ENCODE measurements at places on chromosomes 4 and X.

DNA sequence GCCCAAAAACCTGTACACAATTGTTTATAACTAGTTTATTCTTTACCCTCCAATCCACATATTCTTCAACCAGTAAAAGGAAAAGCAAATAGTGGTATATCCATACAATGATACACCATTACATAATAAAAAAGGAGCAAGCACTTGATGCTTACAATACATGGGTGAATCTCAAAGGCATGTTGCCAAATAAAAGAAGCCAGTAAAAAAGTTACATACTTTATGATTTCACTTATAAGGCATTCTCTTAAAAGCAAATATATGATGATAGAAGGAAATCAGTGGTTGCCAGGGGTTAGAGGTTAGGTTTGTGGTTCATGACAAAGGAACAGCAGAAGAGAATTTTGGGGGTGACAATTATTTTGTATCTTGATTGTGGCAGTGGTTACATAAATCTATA lies 896.1 kb upstream of the LCORL start:
- DNase-seq, result no peak

DNA sequence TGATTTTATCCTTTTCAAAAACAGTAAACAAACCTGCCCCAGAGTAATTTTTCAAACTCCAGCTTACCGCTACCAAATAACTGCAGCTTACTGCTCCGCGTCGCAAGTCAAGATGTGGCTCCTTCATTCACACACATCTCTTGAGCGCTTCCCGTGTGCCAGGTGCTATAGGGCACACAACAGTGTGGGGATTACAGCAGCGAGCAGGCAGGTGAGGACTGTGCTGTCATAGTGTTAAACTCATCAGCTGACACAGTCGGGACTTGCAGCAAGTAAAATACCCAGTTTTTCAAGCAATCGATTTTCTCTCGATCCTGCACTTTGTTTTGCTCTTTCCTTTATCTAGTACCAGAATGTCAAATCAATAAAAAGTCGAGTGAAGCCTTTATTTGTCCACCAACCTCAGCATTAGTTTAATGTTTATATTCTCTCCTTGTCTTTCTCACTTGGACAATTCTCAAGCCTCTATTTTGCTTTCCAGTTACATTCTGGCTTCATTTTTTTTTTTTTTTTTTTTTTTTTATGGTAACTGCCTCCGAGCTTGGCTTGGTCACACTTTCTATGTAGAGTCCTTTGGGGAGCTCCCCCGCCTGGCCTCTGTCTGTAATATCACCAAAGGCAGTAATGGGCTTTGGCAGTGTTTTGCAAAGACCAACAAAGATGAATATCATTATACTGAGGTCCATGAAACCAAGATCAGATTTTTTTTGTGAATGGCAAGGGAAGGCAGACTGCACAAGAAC lies 8.3 kb upstream of the ASB5 start:
- DNase-seq, result no peak

- no peak for DNase-seq
These were observed 6.7 kb upstream of the EIF4E start for GRCh38 chr4:98935633-98936032.

DNA sequence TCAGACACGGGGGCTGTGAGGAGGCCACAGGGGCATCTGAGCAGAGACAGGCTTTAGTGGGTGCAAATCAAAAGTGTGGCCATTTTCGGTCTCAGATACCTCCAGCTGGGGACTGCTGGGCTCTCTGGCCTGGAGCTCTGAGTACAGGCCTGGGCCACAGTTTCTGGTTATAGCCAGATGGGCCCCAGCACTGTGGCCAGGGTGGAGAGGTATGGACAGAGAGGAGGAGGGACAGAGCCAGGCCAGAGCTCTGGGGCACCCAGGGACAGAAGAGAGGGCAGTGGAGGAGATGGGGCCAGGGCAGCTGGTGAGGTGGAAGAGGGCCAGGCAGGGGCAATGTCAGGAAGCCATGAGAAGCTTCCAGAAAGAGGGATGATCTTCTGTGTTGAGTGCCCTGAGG lies 20.1 kb downstream of the CCNQ start:
- DNase-seq, result no peak

DNA sequence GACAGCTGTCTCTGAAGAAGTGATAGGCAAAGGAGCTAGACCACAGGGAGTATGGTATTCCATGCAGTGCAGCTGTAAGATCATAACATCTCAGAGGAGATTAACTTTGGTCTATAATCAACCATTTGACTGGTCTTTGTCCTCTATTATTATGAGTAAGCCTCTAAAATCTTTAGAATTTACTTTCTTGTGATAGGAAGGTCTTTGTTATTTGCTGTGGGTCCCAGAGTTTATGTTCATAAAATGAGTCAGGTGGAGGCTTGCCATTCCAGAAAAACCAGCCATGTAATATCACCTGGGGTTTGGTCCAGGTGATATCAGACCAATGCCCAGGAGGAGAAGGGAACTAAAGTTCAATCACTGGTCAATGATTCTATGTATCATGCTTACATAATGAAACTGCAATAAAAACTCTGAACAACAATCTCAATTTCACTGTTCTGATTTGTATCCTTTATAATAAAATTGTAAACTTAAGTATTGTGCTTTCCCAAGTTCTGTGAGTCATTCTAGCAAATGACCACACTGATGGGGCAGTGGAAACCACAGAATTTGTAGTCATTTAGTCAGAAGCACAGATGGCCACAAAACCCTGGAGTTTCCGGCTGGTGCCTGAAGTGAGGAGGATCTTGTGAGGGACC lies 239.6 kb upstream of the TRAM1L1 start:
- peak; percentile 18 for DNase-seq

DNA sequence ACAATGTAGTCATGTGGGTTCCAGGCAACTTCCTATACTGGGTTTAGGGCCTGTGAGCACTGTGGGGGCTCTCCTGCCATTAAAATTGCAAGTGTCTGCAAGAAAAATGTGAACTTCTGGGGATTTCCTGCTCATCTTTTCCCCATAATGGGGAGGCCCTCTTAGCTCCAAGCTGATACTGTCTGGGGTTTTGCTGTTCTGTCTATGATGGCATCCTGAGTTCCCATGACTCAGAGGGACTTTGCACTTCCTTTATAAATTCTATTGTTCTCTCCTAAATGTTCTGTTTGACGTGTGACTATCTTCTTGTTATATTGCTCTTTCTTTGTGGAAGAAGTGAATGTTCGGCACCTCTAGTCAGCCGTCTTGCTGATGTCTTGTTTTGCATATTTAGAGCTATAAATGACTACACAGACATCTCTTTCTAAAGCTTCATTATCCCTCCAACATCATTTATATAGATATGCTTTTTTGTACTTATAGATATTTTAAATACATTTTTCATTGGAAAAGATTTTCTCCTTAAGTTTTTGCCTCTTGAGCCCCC lies 465.8 kb downstream of the NAF1 start:
- DNase-seq, result no peak

DNA sequence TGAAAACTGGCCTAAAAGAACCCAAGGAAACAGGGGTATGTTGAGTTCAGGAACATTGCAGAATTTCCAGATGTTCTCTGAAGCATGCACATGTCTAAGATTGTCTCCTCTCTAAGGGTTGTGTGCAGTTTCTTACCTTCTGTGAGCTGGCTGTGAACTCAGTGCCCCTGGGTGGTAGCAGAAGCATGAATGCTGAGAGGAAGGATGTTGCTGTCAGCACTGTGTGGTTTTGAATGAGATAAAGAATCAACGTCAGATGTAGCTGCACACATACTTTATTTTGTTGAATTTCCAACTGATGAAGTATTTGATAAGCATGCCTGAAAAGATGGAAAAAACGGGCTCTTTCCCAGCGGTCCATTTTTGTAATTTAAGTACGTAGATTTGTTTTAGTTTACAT lies 23.8 kb upstream of the CD38 start:
- no peak for DNase-seq

DNA sequence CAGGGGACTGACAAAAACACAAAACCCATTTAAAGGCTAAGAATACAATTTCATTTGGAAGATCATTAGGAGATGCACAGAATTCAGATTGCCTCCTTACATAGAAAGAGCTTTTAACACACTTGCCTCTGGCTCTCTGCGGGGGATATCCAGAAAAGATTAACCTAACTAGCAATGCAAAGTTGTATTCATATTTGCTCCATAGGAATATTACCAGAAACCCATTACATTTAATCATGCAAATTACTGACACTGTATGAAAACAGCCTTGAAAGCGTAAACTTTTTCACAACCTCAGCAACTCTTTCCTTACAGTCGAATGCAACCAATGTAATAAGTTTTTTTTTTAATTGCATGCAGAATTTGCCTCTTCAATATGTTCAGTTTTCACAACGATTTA lies 1087.3 kb upstream of the PRKX start:
- no peak for DNase-seq

DNA sequence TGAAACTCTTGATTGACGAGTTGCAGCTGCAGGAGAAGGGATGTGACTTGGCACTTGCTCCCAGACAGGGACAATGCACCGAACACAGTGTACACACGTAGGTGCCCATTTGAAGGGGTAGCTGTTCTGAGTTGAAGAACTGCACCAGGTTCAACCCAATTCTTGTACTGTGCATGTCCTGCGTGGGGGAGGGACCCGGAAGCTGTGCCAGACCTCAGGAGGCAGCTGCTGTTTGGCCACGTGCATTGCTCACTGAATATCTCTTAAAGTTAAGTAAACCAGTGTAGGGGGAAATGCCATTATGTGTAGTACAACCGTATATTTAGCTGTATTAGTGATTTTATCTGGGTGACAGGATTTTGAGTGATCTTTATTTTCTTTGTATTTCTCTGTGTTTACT lies 12.0 kb upstream of the RBBP7 start:
- no peak for DNase-seq

DNA sequence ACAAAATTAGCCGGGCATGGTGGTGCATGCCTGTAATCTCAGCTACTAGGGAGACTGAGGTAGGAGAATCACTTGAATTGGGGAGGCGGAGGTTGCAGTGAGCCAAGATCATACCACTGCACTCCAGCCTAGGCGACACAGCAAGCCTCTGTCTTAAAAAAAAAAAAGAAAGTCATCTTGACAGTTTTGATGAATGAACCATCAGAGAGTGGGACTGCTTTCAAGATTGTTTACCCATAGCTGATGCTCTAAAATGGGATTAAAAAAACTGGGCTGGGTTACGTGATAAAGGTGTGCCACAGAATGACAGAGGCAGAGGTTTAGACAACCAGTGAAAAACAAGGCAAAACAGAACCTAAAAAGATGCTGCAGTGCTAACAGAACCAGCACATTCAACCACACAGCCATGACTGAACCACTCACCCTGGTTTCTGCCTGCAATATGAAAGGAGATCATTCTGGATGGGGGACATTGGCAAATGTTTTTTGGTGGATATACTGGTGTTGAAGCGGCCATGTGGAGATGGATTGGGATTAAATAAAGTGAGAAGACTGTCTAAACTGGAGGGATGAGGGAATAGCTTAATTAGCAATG lies 22.2 kb downstream of the GPAT3 start:
- no peak for DNase-seq

GRCh38 chrX:39690541-39691415 lies 407.0 kb downstream of the BCOR start:
- no peak for DNase-seq

DNA sequence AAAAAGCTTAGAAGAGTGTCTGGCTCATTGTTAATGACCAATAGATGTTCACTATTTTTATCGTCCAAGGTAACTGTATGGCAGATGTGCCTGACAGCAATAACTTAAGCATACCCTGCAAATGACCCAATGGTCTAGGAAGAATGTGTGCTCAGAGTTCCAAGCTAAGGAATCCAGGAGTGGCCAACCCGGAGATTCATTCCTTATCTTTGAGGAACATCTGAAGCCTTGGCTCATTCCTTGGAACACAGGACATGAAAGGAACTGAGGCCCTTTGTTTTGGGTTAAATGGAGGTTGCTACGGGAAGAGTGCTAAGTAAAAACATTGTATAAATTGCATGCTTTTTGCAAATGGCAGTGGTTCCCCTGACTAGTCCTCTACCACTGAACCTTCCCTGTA lies 38.9 kb upstream of the EFNB1 start:
- DNase-seq, result no peak

DNA sequence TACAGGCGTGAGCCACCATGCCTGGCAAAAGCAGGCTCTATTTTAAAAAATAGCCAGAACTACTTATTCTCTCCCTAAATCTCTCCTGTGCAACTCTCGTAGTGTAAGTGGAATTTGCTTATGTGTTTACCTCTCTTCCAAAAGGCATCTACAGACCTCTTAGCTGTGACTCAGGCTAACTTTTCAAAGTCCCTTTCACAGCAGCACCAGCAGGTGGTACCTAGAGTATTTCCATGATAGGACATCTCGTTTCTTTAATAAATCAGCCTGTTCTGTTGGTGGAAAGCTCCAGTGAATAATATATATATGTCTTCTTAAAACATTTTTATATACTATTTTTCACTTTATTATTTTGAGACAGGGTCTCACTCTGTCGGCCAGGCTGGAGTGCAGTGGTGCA lies 89.0 kb downstream of the NSUN7 start:
- no peak for DNase-seq

DNA sequence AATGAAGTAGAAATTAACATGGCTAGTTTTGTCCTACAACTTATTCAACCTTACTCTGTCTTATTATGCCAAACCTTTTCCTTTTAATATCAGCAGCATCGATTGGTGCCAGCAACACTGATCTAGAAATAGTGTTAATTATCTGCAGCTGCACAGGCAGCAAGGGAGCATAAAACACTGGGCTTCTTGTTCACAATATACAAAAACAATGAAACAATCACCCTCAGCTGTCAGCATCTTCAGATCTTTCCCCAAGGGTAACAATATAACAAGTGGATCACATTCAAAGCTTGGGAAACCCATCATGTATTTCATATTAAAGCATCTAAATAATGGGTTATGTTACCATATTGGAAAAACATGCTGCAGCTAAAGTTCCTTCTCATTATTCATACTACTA lies 238.1 kb downstream of the SPOCK3 start:
- no peak for DNase-seq

GRCh38 chrX:12581546-12581945 lies 209.7 kb upstream of the PRPS2 start:
- DNase-seq, result no peak

- DNase-seq, result peak; percentile 61
These were observed 24.4 kb downstream of the TNIP3 start for GRCh38 chr4:121139533-121140222.

- DNase-seq, result no peak
These were observed 110.3 kb downstream of the AREG start for GRCh38 chr4:74555231-74555630.

- no peak for DNase-seq
These were observed 47.8 kb downstream of the RHOH start for GRCh38 chr4:40244606-40245005.

DNA sequence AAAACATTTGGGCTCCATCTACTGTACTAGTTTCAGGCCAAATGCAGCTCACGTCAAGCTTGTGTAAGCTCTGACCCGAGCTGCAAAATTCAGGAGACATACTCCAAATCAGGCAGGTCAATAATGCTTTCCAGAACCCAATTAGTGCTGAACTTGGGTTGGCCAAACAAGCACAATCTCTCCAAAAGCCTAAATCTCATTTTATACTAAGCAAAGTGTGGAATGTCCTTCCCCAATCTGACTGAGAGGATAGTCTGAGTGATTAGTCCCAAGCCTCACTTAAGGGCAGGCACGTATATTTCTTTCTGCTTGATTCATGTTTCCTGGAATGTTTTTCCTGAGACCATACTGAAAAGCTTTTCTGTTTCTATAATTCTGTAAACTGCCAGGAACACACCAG lies 79.9 kb downstream of the NKX6-1 start:
- no peak for DNase-seq

- no peak for DNase-seq
These were observed 7.5 kb upstream of the BCOR start for GRCh38 chrX:40104985-40105834.

Measured in fibroblast of skin of left biceps (primary cell).